ENCODE measurements at places on chromosomes 1 and 21. TPM values are rescaled to one million over a fixed set of nuclear protein-coding genes. Genes with fewer than 3 reads are reported as not detected.
A peak's percentile ranks its signal among the peaks of the same experiment; 100 is the strongest.

DNA sequence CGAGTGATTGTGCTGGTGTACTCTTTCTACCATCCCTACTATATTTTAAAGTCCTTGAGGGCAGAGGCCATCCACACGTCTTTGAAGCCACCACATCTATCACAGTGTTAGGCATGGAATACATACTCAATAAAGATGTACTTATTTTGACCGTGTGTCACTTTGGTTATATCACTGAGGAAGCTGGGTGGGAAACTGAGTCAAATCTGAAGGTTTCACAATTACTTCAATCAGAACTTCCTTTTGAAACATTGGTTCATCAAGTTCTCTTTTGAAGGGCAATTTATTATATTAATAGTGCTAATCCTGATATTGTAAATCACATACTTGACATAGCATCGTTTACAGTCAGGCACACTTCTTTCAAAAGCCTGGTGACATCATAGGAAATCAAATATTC, 53.3 kb upstream of the ATP1B1 start:
- no peak overlapping the region for H3K27ac ChIP-seq
- peaks cover 22% of the 10 kb centered on the region for H3K4me1 ChIP-seq
- peaks cover 15% of the 10 kb centered on the region for H3K27me3 ChIP-seq

TP53BP2 gene
- 39.6 TPM for total RNA-seq

GRCh38 chr21:42530167-42530518, 16.5 kb downstream of the SLC37A1 start:
- H3K4me3 ChIP-seq: no peak overlapping the region
- H3K4me1 ChIP-seq: peaks cover 37% of the 10 kb centered on the region
- no peak for DNase-seq

DNA sequence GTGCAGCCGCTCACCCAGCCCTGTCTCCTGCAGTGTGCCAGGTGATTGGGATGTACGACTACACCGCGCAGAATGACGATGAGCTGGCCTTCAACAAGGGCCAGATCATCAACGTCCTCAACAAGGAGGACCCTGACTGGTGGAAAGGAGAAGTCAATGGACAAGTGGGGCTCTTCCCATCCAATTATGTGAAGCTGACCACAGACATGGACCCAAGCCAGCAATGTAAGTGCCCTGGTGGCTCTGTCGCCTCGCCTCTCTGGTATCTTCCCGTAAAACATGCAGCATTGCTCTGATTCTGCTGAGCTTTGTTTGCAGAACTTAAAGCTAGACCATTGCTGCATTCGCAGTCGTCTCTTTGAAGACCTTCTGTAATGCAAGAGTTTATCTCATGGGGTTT, 79.2 kb downstream of the ATP5PO start:
- H3K27ac ChIP-seq: no peak overlapping the region
- H3K4me3 ChIP-seq: no peak overlapping the region
- H3K27me3 ChIP-seq: no peaks in the 10 kb centered on the region
- DNase-seq: no peak

DNA sequence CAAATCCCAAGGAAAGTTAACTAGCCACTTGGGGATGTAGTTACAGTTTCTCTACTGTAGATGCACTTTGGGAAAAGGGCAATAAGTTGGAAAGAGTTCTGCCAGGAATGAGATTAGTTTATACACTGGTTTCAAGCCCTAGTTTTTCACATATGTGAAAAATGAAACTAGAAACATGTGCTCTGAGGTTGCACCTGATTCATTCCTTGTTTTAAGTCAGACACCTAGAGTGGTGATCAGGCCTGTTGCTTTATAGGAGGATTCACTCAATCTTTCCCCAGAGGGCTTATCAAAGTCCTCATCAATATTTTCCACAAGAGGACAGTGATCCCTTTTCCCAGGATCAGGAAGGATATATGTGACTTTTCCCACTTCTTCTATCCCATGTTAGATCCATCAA, 515.9 kb upstream of the PKN2 start:
- H3K4me1 ChIP-seq: no peaks in the 10 kb centered on the region
- no peak for DNase-seq
- peaks cover 9% of the 10 kb centered on the region for H3K27me3 ChIP-seq
- no peaks in the 10 kb centered on the region for H3K36me3 ChIP-seq

DNA sequence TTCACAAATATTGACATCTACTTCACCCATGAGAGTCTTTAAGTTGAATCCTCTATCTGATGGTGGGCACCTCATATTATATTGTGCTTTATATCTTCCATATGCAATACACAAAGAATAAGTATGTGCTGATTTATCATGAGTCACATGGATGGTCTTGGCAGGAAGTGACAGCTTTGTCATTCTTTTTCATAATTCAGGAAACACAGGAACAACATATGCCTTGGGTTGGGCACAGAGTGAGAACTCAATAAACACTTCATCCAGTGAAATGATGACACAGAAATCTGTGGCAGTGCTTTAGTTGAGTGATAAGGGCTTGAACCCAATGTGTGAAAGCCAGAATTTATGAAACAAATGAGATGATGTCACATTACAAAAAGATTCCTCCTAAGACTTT, 41.2 kb downstream of the GADD45A start:
- H3K27ac ChIP-seq: no peak overlapping the region
- H3K27me3 ChIP-seq: peaks cover 4% of the 10 kb centered on the region
- peaks cover 13% of the 10 kb centered on the region for H3K4me1 ChIP-seq
- peaks cover 1% of the 10 kb centered on the region for H3K36me3 ChIP-seq

LUZP1 gene
- 20.4 TPM for total RNA-seq

DNA sequence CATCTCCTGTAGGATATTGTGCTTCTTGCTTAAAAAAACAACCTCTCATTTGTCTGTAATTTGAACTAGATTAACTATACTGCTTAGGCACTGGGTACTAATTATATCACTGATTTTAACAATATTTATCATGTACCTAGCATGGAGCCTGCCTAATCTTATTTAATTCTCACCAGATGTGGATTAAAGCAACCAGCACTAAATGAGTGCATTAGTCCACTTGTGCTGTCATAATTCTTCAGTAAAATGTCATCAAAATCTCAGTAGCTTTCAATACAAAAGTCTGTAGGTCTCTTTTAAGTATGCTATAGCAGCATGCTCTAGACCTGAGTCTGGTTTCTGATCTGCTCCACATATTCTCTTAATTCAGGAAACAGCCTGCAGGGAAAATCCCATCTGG, 368.1 kb downstream of the NCAM2 start:
- H3K36me3 ChIP-seq: no peaks in the 10 kb centered on the region
- H3K4me3 ChIP-seq: no peak overlapping the region
- no peak overlapping the region for H3K27ac ChIP-seq
- DNase-seq: no peak
- no peaks in the 10 kb centered on the region for H3K27me3 ChIP-seq

OLIG2 gene
- total RNA-seq: not detected

DNA sequence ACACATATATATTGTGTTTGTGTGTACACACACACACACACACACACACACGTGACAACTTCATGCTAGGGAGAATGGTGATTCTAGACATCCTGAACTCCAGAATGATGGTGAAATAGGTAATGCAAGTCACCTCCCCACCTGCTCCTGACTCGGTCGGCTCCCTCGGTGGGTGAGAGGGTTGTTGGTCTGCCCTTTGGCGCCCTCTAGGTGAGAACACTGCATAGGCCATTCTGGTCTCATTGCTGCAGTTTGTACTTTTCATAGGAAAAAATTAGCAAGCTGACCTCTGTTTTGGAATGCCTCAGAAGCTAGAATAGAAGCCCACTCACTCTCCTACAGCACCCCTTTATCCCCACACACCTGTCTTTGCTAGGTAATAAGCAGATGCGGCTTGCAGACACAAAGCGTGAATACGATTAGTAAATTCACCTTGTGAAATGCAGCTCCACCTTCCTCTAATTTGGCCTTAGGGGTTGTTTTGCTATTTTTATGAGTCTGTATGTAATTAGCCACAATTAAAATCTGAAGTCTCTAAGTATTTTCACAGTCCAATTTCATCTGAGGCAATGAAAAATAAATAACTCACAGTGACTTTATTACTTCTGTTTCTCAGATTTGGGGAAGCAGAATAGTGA, 130.0 kb upstream of the KCNJ15 start:
- H3K4me1 ChIP-seq: no peaks in the 10 kb centered on the region
- H3K27me3 ChIP-seq: no peaks in the 10 kb centered on the region
- H3K36me3 ChIP-seq: no peaks in the 10 kb centered on the region
- no peak overlapping the region for H3K4me3 ChIP-seq
- no peak overlapping the region for H3K27ac ChIP-seq
- peak; percentile 56 for DNase-seq

DNA sequence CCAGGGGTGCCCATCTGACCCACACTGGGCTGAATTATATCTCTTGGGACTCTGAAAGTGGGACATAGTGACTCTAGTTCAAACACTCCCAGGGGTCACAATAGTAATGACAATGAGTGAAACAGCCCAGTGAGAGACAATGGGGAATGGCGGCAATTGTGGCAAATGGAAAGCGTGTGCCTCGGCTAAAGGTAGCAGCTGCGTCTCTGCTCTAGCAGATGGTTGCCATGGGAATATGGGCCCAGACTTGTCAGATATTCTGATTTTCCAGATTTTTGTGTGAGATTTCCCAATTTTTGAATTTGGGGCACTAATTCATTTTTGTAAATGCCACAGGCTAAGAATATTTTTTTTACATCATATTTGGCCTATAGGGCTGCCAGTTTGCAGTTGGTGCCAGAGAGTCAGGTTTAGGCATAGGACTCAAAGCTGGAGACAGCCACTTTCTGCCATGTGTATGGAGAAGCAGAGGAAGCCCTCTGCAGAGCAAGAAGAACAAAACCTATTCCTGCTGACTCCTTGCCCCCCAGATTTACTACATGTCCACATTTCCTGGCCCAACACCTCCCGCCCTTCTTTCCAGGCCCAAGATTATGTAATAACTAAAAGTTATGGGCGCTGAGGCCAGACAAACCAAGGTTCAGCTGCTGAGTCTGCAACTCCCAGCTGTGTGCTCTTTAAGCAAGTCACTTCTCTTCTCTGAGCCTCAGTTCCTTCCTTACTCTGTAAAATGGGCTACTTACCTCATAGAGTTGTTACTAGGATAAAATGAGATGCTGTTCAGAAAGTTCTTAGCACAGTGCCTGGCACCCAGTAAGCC, 21.6 kb upstream of the PTP4A2 start:
- peaks cover 89% of the 10 kb centered on the region for H3K4me1 ChIP-seq
- no peak for DNase-seq
- H3K27ac ChIP-seq: peak overlapping the region; percentile 58
- peaks cover 3% of the 10 kb centered on the region for H3K27me3 ChIP-seq

SYNC gene
- not detected for total RNA-seq

GRCh38 chr1:24363994-24364393, 44.8 kb downstream of the GRHL3 start:
- no peak for DNase-seq
- peaks cover 24% of the 10 kb centered on the region for H3K4me1 ChIP-seq
- H3K27ac ChIP-seq: no peak overlapping the region
- H3K27me3 ChIP-seq: no peaks in the 10 kb centered on the region

DNA sequence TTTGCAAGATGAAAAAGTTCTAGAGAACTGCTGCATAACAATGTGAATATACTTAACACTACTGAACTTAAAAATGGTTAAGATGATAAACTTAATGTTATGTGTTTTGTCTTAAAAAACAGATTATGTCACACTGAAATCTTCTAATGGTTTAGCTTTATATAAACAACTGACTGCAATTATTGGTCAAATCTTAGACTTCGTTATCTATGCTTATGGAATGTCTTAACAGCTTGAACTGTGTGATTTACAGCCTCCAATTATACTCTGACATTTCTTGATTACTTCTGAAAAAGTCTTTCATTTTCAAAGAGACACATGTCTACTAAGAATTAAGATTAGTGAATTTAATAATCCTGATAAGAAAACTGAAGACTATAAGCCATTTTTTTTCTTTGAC, 71.1 kb downstream of the ZSWIM5 start:
- no peak overlapping the region for H3K27ac ChIP-seq
- peaks cover 2% of the 10 kb centered on the region for H3K27me3 ChIP-seq
- no peak overlapping the region for H3K4me3 ChIP-seq
- no peaks in the 10 kb centered on the region for H3K36me3 ChIP-seq

DNA sequence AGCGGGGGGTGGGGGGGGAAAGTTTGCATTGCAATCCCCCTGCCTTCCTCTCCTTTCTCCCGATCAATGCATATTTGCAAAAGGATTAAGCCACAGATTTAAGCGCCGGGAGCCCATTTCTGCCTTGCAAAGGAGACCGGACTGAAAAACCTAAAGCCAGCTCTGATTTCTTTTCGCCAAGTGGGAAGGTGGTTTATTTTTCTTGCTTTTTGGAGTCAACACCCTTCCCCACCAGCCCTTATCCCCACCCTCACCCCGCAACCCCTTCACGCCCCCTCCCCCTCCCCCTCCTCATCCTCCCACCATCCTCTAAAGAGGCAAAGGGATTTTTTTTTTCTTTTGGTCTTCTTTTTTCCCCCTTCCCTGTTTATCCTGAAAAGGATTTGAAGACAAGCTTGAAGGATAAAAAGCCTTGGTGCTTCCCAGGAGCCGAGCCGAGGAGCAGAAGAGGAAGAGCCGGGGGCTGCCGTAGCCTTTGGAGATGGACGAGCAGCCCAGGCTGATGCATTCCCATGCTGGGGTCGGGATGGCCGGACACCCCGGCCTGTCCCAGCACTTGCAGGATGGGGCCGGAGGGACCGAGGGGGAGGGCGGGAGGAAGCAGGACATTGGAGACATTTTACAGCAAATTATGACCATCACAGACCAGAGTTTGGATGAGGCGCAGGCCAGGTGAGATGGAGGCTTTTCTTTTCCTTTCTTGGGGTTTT, 513 bp downstream of the PBX1 start:
- peaks cover 1% of the 10 kb centered on the region for H3K36me3 ChIP-seq
- H3K4me3 ChIP-seq: peak overlapping the region; percentile 53
- no peak overlapping the region for H3K27ac ChIP-seq
- peaks cover 20% of the 10 kb centered on the region for H3K27me3 ChIP-seq

RHBG gene
- total RNA-seq: not detected
